ENCODE measurements at places on chromosomes 12 and 14.

- no peak for DNase-seq
Measured at GRCh38 chr12:62817556-62818271, 117.2 kb downstream of the PPM1H start.

DNA sequence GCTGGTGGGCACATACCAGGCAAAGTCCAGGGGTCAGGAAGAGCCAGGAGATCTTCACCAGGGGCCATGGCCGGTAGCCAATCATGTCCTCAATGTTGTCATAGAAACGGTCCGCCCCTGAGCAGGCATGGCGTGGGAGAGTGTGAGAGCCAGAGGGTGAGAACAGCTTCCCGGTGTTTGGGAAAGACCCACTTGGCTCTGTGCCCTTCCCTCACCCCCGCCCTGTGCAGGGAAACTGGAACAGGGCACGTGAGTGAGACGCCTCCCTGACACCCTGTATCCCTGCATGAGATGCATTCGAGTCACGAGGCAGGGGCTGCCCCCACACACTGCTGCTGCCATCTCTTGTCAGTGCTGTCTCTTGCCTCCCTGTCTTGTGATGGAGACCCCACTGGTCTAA lies 20.7 kb downstream of the SLC6A12 start:
- no peak for DNase-seq

DNA sequence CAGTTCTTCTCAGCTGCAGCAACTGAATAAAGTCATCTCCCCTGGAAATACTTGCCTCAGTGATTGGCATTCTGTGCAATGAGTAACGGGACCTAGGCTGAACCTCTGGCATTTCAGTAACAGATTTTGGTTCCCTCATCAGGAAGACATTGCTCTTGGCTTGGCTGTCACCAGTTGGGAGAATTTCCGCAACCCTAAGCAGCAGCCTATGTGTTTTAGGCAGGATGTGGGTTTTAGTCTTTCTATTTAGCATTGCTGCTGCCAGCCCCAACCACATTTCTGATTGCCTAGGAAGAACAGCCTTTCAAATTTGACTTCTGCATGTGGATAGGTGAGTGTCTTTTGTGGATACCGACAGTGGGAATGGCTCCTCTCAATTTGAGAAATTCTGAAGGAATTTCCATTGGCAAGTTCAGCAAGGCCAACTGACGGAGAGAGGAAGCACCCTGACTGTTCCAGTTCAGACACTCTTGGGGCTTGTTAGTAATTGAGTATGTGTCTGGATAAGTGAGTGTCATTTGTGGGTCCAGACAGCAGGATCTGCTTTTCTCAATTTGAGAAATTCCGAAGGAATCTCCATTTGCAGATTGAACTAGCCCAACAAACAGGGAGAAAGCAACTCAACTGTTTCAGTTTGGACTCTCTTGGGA lies 19.0 kb upstream of the CLEC2A start:
- DNase-seq: no peak

DNA sequence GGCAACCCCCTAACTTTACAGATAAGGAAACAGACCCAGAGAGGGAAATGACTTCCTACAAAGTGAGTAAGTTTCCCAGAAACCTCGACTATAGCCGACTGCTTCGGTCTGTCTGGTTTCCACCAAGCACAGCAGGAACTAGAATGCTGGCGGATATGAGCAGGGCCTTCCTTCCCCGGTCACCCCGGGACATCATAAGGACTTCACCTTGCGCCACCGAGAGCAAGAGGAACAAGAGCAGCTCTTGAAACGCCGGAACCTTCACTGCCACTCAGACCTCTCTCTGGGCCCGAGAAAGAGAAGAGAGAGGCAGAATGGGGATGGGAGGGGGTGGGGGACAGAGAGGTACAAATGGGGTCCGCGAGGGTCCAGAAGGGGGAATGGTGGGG lies 29.4 kb upstream of the GPR68 start:
- DNase-seq: no peak

- DNase-seq: peak; percentile 24
Measured at GRCh38 chr12:74021937-74022336, 515.7 kb upstream of the ATXN7L3B start.

GRCh38 chr12:101855364-101855884 lies 22.0 kb upstream of the DRAM1 start:
- DNase-seq: no peak
